ENCODE measurements at places on chromosomes 5 and 9. TPM values are rescaled to one million over a fixed set of nuclear protein-coding genes. Genes with fewer than 3 reads are reported as not detected.

Gene FOXE1
- total RNA-seq = 1.1 TPM

Gene MYMK
- not detected for total RNA-seq

Gene CYSRT1
- total RNA-seq = 17.3 TPM

Gene PCDHGB5
- 6.1 TPM for total RNA-seq

Gene CDH18
- total RNA-seq = 0.23 TPM

Gene ADAMTSL1
- total RNA-seq = 0.28 TPM

Gene ENTPD2
- total RNA-seq = 1.4 TPM

Gene C8G
- total RNA-seq = not detected

Gene PPP2R2B
- not detected for total RNA-seq

Gene EPB41L4A
- 4.7 TPM for total RNA-seq

Gene SLC36A3
- not detected for total RNA-seq

All from airway epithelial cell (primary cell).